HT1080 (cell line): ENCODE measurements at places on chromosomes 13 and 19.

DNA sequence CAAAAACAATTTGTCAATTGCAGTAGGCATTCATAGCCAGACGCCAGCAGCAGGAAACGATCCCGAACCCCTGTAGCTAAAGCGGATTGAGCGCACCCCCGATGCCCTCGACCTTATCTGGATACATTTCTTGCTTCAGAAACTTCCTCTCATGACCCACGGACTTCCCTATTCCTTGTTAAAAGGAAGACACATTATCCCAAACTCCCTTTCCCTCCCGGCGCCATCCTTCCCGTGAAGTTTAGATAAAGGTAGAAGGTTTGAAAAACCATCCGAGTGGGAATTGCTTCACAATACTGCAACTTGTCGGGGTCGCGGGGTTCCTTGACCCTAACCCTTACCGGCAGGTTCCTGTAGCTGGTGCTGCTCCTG is 977 bp downstream of the PCDH20 start:
- no peak for DNase-seq

DNA sequence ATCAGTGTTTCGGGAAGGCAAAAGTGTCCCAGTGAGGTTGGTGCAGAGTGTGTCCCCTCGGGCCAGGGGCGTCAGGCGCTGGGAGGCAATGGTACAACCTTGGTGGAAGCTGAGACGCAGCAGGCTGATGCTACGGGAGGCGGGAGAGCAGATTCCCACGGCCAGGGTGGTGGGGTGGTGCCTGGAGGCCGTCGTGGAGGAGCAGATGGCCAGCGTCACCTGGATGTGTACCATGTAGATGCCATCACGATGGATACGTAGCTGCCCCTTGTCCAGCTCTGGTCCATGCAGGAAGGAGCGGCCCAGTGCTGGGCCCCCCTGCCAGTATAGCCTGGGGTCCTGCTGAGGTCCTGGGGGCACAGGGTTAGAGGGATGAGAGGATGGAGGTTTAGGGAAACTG is 4.9 kb downstream of the CD70 start:
- no peak for DNase-seq

GRCh38 chr13:50033725-50034124 is 18.5 kb downstream of the KCNRG start:
- no peak for DNase-seq

GRCh38 chr13:75308222-75308621 is 173.7 kb downstream of the TBC1D4 start:
- no peak for DNase-seq

DNA sequence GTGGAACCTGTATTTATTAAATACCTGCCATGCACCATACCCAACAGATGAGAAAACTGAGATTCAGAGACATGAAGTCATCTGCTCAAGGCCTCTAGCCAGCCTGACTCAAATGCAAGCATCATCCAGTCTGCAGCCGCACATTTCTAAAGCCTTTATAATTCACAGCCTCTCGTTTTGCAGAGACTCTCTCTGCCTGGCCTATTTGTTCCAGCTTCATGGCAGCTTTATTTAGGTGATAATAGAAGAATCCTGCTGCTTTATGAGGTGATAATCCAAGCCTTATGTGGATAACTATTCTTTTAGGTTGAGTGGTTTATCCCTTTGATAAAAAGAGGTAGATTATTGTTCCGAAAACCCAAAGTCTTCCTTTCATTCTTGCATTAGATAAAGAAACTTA is 58.4 kb downstream of the OXGR1 start:
- DNase-seq: no peak

DNA sequence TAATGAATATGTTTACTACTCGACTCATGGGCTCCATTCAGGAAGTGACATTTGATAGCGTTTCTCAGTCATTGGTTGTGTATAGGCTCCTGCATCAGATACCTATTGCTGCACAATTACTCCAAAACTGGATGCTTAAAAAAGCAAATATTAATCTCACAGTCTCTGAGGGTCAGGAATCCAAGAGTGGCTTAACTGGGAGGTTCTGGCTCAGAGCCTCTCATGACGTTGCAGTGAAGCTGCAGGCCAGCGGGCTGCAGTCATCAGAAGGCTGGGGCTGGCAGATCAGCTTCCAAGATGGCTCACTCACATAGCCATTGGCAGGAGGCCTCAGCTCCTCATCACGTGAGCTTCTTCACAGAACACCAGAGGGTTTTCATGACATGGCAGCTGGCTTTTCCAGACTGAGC is 525.1 kb upstream of the NBEA start:
- DNase-seq: peak; percentile 34

GRCh38 chr13:31192306-31192705 is 7.5 kb upstream of the B3GLCT start:
- DNase-seq: no peak
